CD4-positive, alpha-beta T cell treated with Interleukin-17A for 1 hour (primary cell): ENCODE measurements at places on chromosomes 3 and 15.
A peak's percentile ranks its signal among the peaks of the same experiment; 100 is the strongest.

GRCh38 chr3:42228796-42229195 is 37.2 kb downstream of the CCK start:
- DNase-seq, result no peak

DNA sequence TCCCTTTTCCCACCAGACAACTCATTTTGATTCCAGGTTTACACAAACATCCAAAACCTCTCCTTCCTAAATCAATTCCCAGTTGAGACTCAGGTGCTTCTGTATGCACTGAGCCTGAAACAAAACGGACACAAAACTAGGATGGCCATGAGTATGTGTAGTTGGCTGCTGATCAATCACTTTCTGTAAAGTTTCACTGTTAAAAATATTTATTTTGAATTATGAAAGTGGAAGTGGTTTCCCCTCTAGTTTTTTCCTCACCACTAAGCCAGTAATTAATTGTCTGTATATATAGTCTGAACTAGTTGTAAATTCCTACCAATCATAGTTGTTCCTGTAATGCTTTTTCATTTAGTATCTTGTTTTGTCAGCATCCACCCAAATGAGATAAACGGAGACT is 51.7 kb upstream of the TSPAN3 start:
- no peak for DNase-seq

GRCh38 chr15:65388306-65389080 is 10.7 kb upstream of the IGDCC3 start:
- DNase-seq, result no peak

GRCh38 chr15:74631935-74632560 is 16.4 kb downstream of the CLK3 start:
- peak; percentile 66 for DNase-seq

DNA sequence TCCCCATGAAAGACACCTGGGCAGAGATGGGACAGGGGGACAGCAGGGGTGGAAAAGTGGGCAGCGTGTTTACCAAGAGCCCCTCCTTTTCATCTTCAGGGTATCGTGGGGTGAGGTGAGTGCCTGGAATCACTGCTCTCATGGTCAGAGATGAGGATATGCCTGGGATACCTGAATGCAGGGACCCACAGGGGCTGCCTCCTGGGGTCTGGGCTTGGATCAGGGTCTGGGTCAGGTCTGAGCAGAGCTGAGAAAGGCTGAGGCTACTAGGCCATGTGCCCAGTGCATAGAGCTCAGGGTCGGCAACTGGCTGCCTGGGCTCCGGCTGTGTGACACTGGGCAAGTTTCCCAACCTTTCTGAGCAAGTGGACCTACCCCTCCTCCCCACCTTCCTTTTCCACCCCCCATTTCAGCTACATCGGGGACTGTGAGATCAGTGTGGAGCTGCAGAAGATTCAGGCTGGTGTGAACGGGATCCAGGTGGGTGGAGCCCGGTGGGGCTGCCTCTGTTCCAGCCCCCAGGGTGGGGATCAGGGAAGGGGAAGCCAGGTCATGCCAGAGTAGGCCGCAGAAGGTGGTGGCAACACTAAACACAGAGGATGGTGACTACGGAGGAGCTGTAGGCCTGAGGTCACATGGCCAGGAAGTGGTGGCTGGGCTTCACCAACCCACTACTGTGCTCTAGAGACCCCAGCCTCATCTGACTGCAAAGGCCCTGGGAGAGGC is 24.5 kb downstream of the ESYT3 start:
- no peak for DNase-seq

DNA sequence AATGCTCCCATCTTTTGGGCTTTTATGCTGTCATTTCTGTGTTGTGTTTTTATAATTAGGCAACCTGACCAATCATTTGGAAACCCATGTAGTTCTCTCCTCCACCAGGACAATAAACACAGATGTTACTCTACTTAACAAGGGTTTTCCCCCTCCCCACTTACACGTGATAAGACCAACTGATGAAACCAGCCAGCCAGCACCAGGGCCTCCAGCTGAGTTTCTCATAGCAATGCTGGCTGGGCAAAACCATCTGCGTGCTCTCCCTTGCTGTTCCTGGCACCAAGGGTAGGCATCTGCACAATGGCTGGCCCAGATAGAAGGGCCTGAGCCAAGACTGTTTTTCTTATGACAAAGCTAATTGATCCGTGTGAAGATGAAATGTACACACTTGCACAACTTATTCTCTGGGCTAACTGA is 310.4 kb downstream of the PLCL2 start:
- peak; percentile 5 for DNase-seq

- no peak for DNase-seq
These were observed 155.7 kb downstream of the KLF13 start for GRCh38 chr15:31482122-31482922.

- DNase-seq, result no peak
These were observed 737.4 kb downstream of the ZNF385D start for GRCh38 chr3:21013566-21013965.

DNA sequence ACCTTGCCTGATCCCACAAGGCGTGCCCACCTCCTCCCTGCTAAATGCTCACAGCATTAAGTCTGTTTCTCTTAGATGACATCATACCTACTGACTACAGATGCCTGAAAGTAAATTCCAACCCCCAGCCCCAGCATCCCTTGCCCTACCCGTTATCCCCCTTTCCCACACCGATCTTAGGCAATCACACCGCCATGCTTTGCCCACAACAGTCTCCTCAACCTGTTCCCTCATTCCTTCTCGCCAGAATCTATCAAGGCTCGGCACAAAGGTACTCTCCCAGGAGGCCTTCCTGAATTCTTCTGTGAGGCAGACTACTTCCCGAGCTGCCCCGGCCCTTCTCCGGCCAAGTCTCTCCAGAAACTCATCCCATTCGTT is 789 bp upstream of the SEC61A1 start:
- DNase-seq, result no peak

DNA sequence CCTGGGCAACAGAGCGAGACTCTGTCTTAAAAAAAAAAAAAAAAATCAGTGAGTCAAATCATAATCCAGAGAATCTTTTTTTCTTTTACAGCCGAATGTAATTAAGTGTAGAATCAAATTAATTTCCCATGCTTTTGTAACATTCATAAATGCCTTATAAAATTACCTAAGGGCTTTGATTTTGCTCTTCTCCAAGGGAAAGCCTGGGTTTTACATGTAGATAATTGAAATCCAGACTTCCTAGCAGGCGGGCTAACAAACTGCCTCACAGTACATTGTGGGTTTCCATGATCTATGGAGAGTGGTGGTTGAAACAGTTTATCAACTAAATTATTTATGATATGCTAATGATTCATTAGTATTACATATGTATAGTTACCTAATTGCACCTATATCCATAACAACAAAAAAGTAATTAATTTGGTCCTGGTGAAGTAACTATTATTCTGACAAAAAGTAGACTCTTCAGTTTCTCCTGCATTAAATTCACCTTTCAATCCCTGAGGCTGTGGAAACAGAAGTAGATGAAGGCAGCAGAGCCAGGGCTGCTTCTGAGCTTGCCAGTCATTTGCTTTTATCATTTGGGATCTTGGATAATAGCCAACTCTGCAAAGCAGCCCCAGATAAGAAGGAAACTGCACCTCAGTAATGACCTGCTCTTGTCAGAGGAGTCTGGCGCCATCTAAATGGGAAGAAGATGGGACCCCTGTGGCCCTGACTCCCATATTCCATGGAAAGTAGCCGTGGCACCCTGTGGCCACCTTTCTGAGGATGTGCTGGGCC is 9.5 kb downstream of the CCR9 start:
- no peak for DNase-seq

- DNase-seq, result no peak
These were observed 122.1 kb upstream of the TMEM108 start for GRCh38 chr3:132916096-132916495.

DNA sequence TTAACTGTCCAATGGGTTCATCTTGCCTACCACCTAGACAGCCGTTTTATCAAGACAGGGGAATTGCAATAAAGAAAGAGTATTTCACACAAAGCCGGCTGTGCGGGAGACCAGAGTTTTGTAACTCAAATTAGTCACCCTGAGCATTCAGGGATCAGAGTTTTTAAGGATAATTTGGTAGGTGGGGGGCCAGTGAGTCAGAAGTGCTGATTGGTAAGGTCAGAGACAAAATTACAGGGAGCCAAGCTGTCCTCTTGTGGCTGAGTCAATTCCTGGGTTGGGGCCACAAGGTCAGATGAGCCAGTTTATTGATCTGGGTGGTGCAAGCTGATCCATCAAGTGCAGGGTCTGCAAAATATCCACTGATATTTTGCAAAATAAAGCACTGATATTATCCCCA is 29.9 kb upstream of the GPD1L start:
- no peak for DNase-seq

DNA sequence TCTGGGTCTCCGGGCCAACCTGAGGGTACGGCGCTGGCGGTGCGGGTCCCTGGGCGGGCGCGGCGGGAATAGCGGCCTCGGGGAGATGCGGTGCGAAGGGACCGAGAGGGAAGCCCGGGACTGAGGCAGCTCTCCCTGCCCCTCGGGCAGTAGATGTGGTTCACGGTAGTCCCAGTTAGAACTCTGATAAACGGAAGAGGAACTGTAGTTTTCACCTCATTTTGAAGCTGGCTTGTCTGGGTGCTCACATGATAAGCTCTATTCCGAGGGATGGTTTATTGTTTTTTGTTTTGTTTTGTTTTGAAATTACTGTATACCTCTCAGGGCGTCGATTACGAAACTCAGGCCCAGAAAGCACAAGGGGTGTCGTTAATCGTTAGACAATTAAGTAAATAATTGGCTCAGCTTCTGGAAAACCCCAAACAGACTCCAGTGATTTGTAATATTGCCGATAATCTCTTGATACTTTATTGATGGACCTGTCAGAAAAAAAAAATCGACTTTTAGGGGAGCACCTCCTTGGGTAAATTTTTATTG is 413 bp downstream of the NUSAP1 start:
- DNase-seq, result peak; percentile 52

DNA sequence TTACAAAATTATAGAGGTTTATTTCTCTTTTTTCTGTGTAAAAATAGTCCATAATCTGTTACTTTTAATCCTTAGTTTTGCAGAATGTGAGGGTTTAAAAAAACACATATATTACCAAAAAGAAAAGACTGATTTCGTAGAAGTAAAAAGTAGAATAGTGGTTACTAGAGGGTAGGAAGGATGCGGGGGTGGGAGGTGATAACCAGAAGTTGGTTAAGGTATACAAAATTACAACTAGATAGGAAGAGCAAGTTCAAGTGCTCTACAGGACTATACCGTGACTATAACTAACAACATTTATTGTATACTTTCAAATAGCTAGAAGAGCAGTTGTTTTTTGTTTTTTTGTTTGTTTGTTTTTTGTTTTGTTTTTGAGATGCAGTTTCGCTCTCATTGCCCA is 16.1 kb downstream of the CASR start:
- no peak for DNase-seq

DNA sequence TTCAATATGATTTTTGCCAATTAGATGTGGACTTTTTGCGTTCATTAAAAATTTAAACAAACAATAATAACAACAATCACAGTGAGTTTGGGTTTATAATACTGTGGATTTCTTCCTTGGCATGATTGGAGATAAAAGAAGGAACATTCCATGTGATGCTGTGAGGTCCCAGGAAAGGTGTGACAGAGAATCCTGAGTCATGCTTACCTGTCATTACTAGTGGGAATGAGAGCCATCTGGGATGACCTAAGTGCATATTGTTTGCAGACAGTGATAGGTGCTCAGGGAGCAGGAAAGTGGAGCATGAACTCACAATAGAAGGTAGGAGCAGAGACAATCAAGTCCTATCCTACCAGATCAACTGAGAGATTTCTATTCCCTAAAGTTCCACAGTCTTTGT is 766.5 kb upstream of the CFAP20DC start:
- no peak for DNase-seq

GRCh38 chr3:133763797-133764683 is 17.8 kb downstream of the TF start:
- no peak for DNase-seq

DNA sequence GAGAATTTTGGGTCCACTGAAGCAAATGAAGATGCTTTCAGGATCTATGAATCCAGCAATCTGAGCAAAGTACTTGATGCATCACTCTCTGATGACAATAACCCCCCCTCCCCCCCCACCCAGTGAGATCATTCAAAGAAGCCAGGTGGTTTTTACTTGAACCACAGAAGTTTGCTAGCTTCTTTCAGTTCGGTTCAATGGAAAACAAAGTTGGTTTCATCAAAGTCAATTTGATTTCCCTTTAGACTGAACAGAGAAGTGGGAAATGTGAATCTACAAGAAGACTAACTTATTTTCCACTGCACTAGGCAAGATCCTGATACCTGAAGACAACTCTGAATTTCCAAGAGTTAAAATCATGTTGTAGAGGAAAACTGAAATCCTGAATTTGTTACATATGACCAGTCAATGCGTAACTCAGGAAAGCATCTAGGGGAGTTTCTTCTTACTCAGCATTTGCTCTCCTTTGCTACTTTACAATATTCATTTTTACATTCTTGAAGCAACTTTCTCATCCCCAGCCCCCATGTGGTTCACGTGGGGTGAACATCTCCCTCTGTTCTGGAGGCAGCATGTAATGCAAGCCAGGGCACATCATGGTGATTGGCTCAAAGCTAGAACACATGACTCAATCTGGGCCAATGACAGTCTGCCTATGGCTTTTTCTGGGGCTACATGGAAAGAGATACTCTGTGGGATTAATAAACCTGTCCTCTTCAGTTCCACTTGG is 572.6 kb downstream of the FOXP1 start:
- peak; percentile 72 for DNase-seq

- peak; percentile 20 for DNase-seq
These were observed 25.6 kb upstream of the CFAP161 start for GRCh38 chr15:81108427-81108826.

DNA sequence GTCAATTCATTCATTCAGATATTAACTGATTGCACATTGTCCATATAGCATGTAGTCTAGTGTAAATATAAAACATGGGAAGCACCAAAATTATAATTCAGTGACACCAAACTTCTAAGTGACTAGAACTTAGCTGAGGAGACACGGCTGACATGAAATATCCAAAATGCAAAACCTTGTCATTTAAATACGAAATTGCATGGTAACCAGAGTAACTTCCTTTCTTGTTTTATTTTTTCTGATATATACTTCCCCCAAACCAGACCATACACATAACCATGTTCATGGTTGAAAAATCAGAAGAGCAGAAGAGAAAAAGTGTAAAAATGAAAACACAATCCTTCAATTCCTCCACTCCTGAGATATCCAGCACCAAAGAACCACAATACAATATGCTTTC is 38.0 kb downstream of the CBLB start:
- no peak for DNase-seq

GRCh38 chr15:67134067-67134838 is 68.9 kb downstream of the SMAD3 start:
- peak; percentile 88 for DNase-seq

GRCh38 chr3:175378348-175378747 is 519.2 kb downstream of the NAALADL2 start:
- no peak for DNase-seq

DNA sequence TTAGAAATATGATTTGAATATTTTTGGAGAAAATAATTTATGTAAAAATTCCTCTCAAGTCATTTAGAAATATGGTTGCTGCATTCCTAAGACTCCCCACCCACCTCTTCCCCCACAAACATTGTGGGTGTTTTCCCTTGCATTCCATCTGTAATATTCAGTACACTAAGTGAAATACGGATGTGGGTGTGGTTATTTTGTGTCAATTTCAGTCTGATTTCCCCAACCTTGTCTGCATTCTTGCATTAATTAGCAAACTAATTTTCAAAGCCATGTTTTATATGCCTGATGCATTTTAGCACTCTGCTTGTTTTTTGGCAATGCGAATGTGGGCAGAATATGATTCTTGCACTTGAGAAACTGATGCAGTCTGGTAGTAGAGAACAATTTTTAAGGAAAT is 408.3 kb upstream of the RGMA start:
- DNase-seq, result no peak

GRCh38 chr3:13108861-13109260 is 35.6 kb upstream of the IQSEC1 start:
- no peak for DNase-seq
